ENCODE measurements at places on chromosomes 13 and 19.

DNA sequence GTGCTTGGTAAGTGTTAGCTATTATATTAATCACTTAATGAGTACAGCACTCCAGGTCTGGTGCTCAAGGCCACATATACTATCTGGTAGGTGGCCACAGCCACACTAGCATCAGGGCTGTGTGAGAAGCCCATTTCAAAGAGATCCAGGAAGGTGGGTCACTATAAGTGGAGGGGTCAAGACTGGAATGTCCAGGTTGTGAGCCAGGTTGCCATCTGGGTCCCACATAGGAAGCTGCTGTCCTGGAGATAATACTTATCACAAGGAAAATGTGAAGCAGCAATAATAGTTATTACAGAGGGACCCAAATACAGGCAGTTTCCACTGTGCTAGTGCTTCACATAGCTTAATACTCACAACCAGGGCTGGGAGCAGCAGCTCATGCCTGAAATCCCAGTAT is 13.1 kb downstream of the C19orf47 start:
- no peak for DNase-seq

GRCh38 chr19:57071444-57071843 is 48.3 kb upstream of the USP29 start:
- DNase-seq: no peak

GRCh38 chr13:99608345-99608744 is 107.1 kb downstream of the TM9SF2 start:
- DNase-seq: no peak

GRCh38 chr13:33164331-33164730 is 121.2 kb downstream of the STARD13 start:
- no peak for DNase-seq

- no peak for DNase-seq
Observed at GRCh38 chr19:38700350-38700901, 43.8 kb downstream of the CAPN12 start.

DNA sequence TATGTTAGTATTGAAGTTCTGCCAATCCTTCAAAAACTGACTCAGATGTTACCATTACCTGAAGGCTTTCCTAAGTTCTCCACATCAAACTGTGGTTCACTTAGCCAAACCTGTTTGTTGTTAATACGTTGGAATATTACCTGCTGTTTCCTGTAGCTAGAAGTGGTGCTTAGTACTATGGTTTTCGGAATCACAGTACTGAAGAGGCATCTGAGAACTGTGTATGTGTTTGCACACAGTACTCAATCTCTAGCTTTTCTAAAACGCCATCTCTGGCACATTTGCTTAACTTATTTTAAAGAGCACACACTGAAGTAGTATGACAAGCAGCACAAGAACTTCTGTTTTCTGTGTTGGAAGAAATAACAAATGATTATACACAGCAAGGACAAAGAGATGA is 248.2 kb downstream of the SHISA2 start:
- DNase-seq: no peak

All from left cardiac atrium (tissue), 4 donors.